ENCODE measurements at places on chromosomes 1 and 21.

DNA sequence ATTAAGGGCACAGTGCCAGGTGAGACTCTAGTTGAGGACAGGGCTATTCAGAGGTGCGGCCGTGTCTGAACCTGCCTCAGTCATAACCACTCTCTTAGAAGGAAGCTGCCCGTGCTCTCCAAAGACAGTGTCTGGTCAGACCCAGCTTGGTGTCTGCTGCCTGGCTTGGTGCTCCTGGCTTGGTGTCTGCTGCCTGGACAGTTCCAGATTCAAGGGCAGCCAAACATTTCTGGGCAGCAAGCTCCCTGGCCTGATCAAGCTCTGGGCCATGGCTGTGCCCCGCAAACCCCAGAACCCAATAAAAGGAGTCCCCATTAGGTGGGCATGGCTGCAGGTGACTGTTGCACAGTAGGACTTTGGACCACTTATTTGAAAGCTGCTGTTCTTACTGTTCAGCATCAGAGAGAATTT lies 27.7 kb downstream of the NEK2 start:
- no peak for DNase-seq

GRCh38 chr1:25036117-25036546 lies 106.1 kb upstream of the RUNX3 start:
- DNase-seq = no peak

DNA sequence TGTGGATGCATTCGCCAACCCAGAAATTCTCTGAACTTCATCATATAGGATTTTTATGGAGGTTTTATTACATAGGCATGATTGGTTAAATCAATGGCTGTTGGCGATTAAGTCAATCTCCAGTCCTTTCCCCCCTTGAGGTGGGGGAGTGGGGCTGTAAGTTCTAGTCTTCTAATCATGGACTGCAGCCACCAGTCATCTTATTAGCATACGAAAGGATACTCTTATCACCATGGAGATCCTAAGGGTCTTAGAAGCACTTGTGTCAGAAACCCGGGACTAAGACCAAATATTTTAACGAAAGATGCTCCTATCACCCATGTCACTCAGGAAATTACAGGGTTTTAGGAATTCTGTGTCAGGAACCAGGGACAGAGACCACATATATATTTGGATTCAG lies 36.3 kb downstream of the SDCCAG8 start:
- DNase-seq = no peak

- no peak for DNase-seq
Measured at GRCh38 chr21:15159382-15160020, 94.7 kb upstream of the NRIP1 start.

GRCh38 chr21:16579538-16579937 lies 849.8 kb downstream of the USP25 start:
- peak; percentile 68 for DNase-seq

- no peak for DNase-seq
Measured at GRCh38 chr1:38201431-38201830, 154.8 kb upstream of the POU3F1 start.

GRCh38 chr1:147109762-147110161 lies 62.5 kb downstream of the PRKAB2 start:
- DNase-seq = no peak
